Cardiac atrium fibroblast (primary cell): ENCODE measurements at places on chromosomes 1 and 21. TPM values are rescaled to one million over a fixed set of nuclear protein-coding genes. Genes with fewer than 3 reads are reported as not detected.

LRRIQ3 gene
- total RNA-seq = 0.97 and 9.2 TPM in 2 replicates

ERICH3 gene
- not detected in 2 replicates for total RNA-seq

PCNX2 gene
- total RNA-seq = 6.3 TPM in 2 replicates

MPL gene
- not detected in 2 replicates for total RNA-seq

PPIAL4G gene
- not detected in 2 replicates for total RNA-seq

IGSF3 gene
- total RNA-seq = 6.0 and 7.4 TPM in 2 replicates

C2CD4D gene
- total RNA-seq = not detected in 2 replicates

PEAR1 gene
- 16.7 and 19.3 TPM in 2 replicates for total RNA-seq

COL24A1 gene
- total RNA-seq = 0.32 and 0.36 TPM in 2 replicates

HES3 gene
- total RNA-seq = not detected in 2 replicates

LCE1A gene
- not detected in 2 replicates for total RNA-seq

LCE3D gene
- not detected in 2 replicates for total RNA-seq

PRKAA2 gene
- under 0.01 and 0.16 TPM in 2 replicates for total RNA-seq

LAD1 gene
- total RNA-seq = not detected in 2 replicates

WDTC1 gene
- total RNA-seq = 14.8 and 23.5 TPM in 2 replicates

MANEAL gene
- 0.54 TPM in 1 of 2 replicates, not detected in the other for total RNA-seq

IL10 gene
- not detected in 2 replicates for total RNA-seq

PTAFR gene
- 0.32 TPM in 1 of 2 replicates, not detected in the other for total RNA-seq

TMEM39B gene
- total RNA-seq = 5.0 and 11.4 TPM in 2 replicates

KCTD3 gene
- 24.8 and 25.1 TPM in 2 replicates for total RNA-seq

TIE1 gene
- 3.8 and 11.7 TPM in 2 replicates for total RNA-seq

MAP3K21 gene
- total RNA-seq = 0.65 TPM in 1 of 2 replicates, not detected in the other

KIAA0040 gene
- 3.8 and 4.9 TPM in 2 replicates for total RNA-seq

WLS gene
- 59.4 and 61.2 TPM in 2 replicates for total RNA-seq

PRAMEF17 gene
- total RNA-seq = not detected in 2 replicates

ZSWIM5 gene
- under 0.01 and 0.16 TPM in 2 replicates for total RNA-seq

CD1D gene
- total RNA-seq = 9.7 and 11.0 TPM in 2 replicates

C1orf115 gene
- total RNA-seq = 0.81 and 2.7 TPM in 2 replicates

S100A13 gene
- 144 and 173 TPM in 2 replicates for total RNA-seq

NFASC gene
- 21.5 and 34.5 TPM in 2 replicates for total RNA-seq

THEMIS2 gene
- total RNA-seq = 2.5 and 7.1 TPM in 2 replicates
